Melanocyte of skin (primary cell): ENCODE measurements at places on chromosomes 3 and 15. TPM values are rescaled to one million over a fixed set of nuclear protein-coding genes. Genes with fewer than 3 reads are reported as not detected.

FAM107A gene
- total RNA-seq = not detected in 2 replicates

SLC28A1 gene
- total RNA-seq = not detected in 2 replicates

TEX55 gene
- not detected in 2 replicates for total RNA-seq

CYP19A1 gene
- 0.34 and 2.9 TPM in 2 replicates for total RNA-seq

LTF gene
- 1.1 and 3.4 TPM in 2 replicates for total RNA-seq
